ENCODE measurements at places on chromosomes 1 and 21.

DNA sequence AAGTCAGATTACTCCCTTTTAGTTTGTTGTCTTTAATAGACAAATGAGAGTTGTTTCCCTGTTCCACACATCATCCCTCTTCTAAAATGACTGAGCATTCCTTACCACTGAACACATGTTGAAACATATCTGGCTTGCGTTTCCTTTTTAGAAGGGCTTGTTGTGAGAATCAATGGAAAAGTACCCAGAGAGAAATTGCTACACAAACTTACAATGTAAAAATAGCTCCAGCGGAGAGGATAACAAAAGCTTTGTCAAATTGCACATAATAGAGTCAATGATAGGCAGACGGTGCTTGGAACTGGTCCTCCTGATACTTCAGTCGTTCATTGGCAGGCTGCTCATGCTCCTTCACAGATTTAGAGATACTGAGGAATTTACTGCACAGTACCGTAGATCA lies 123.9 kb downstream of the CYYR1 start:
- DNase-seq = no peak

- DNase-seq = no peak
These were observed 101.7 kb downstream of the NPHP4 start for GRCh38 chr1:5890346-5891106.

DNA sequence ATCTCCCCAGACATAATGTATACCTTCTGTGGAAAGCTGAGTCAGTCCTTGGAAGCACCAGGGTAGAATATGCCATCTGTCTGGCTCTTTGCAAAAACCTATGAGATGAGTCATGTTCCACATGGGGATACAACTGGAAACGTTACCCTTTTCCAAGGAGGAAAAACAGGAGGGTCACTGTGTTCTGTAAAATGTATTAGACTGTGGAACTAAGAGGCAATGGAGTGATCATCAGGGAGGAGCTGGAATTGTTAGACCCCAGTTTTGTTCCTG lies 16.1 kb upstream of the PSMD4 start:
- no peak for DNase-seq

GRCh38 chr1:47870480-47870879 lies 126.7 kb downstream of the TRABD2B start:
- DNase-seq = no peak

GRCh38 chr1:221712776-221713431 lies 29.0 kb downstream of the DUSP10 start:
- no peak for DNase-seq

DNA sequence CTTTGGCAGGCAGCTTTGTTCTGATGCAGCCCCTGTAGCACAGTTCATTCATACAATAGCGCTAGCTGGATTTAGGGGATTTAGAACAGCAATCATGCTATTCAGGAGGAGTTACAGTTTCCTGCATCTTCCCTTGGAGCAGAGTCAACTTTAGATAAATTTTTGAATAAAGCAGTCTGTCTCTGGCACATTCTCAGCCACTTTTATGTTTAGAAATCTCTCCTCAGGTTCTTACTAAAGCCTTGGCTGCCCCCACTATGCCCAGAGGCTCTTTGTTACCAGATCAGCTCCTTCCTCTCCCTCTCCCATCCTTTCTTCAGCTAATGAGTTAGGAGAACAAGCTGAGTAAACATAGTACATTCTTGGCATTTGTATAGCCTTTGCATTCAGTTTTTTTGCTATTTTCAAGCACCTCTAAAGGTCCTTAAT lies 17.0 kb upstream of the PIGC start:
- DNase-seq = no peak

- DNase-seq = no peak
These were observed 56.8 kb downstream of the KIAA0319L start for GRCh38 chr1:35500439-35500838.

DNA sequence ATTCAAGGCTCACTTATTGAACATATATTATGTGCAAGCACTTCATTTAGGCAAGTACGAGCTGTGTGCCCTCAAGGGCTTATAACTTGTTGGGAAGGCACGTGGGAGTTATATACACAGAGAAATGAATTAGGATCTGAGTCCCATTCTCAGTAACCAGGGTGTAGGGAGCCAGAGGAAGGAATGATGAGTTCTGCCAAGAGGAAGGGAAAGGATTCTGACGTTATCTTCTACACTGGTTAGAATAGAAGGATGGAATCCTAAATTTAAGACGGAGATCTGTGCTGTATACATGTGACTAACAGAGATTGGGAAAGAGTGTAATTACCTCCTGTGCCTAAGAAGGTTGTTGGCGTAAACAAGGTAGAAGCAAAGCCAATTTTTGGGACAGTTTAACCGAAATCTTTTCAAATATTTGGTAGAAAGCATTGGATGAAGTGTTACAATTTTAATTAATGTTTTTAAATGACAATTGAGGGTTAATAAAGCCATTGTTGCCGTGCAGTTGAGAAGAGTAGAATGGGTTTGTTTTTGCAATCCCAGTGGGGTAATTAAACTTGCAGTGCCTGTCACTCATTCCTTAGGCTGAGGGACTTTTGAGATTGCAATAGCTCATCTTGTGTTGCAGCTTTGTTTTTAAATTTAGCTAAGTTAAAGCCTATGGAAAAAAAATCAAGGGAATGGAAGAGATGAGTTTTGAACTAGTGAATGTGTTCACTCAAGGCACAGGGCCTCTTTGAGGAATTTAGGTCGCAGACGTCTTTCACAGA lies 177.2 kb downstream of the NFIA start:
- DNase-seq = no peak

DNA sequence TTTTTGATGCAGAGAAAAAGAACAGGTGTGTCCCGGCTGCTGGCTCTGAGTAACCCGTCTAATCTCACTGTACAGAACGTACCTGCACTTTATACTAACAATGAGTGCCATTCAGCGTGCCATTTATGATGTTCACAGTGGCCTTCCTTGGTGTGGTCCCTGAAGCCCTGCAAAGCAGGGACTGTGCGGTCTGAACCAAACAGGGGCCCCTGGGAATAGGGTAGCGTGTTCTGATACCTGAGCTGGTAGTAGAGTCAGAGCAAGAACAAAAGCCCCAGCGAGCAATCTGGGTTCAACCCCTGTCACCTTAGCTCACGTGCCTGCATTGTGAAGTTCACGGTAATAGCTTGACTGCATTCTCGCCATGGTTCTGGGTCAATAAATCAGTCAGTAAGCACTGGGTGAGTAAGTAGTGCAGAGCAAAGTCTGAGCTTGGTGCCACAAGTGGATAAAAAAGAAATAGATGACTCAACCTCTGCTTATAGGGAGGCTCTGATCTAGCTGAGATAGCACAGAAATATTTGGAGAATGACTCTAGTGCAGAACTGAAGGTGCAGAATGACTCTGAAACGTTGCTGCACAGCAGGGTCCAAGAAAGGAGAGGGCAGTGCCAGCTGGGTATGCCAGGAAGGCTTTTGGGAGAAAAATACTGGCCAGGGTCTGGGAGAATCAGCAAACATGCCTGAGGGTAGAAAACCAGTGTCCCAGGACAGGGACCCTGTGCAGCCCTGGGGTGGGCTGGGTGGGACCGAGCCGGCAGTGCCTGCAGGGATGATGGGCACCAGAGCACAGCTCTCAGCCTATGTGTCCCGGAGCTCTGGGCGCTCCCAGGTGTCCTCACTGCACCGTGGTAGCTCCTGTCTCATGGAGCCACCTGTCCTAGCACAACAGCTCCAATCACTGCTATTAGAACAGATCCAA lies 125.9 kb downstream of the RHOU start:
- DNase-seq = no peak

DNA sequence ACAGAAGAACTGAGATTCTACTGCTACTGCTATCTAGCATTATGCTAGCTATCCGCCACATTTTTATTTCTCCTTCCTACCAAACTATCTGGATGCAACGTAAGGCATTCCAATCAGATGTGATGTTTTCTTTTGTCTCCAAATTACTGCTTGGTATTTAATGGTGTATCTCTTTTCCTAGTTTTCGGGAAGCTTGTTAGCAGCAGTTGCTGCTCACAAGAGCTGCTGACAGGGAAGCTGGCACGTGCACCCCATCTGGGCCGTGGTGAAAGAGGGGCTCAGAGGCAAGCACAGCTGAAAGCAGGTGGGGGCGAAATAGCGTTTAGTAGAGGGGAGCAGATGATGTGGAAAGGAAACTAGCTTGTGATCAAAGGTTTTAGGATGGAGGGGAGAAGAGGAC lies 57.3 kb downstream of the JAK1 start:
- DNase-seq = no peak

DNA sequence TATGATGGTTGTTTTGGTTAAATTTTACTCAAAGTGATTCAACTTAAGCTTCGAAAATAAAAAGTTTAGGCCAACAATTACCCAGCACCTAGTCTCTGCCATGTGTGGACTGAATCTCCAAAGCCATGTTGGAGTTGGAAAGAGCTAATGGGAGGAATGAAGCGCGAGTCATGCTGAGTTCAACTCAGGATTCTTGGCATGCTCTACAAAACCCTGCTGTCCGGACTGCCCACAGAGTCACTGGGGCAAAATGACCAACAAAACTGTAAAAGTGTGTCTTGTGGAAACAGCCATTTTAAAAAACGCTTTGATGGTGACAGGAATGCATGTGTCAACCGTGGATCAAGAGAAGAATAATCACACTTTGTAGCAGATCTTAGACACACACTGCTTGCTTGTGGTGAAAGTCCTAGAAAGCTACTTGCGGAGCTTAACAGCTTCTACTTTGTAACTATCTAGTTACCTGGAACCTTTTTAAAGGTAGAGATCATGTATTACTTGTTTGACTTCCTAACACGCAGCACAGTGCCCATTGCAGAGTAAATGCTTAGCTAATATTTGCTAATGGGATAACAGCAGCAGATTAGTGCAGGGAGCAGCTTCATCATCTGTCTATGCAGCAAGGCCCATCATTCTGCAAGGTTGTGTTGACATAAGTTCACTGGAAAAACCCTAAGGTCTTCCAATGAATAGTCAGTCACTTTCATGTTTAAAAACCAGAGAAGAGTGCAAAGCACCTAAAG lies 7.0 kb upstream of the GBP6 start:
- no peak for DNase-seq

DNA sequence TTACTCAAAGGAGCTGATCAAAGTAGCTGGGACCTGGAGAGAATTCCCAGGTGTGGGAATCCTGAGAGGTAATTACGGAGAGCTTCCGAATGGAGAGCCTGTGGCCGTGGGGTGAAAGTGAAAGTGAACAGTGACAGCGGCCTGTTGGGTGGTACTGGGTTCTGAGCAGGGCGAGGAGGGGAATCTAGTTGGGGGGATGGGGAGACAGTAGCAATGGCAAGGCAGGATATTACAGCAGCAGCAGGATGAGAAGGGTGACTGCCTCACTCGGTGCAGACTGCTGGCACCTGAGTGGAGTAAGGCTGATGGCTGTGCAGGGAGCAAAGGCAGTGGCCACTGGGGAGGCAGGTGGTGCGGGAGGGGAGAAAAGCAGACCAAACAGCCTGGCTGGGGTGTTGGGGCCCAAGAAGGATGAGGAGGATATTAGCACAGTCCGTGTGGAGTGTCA lies 70.3 kb upstream of the PRDX6 start:
- DNase-seq = no peak

DNA sequence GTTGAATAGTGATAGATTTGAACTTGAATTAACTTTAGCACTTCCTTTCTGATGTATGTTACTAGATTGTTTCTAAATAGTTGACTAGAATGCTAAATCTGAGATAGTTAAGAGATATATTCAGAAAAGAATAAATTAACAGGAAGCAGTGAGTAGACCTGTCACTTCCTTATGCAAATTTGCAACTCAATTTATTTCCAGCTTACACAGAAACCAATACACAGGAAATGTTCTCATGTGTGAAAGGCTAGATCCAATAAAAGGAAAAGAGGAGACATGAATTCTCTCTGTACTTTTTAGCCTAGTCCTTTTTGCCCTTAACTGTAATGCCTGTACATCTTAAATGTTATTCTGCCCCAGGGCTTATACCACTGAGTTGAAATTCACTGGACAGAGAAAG lies 522.3 kb downstream of the COL11A1 start:
- no peak for DNase-seq
